ENCODE measurements at places on chromosomes 7 and 10.
A peak's percentile ranks its signal among the peaks of the same experiment; 100 is the strongest.

- no peak for ATAC-seq
Observed at GRCh38 chr10:112706577-112706976, 243.5 kb upstream of the TCF7L2 start.

- peak; percentile 67 for ATAC-seq
Observed at GRCh38 chr10:69279110-69279509, 814 bp downstream of the HK1 start.

- no peak for ATAC-seq
Observed at GRCh38 chr7:46577394-46577793, 656.3 kb upstream of the IGFBP3 start.

GRCh38 chr10:77633376-77633775 is 4.2 kb downstream of the KCNMA1 start:
- ATAC-seq = no peak

GRCh38 chr7:114026486-114027089 is 107.8 kb upstream of the PPP1R3A start:
- no peak for ATAC-seq

DNA sequence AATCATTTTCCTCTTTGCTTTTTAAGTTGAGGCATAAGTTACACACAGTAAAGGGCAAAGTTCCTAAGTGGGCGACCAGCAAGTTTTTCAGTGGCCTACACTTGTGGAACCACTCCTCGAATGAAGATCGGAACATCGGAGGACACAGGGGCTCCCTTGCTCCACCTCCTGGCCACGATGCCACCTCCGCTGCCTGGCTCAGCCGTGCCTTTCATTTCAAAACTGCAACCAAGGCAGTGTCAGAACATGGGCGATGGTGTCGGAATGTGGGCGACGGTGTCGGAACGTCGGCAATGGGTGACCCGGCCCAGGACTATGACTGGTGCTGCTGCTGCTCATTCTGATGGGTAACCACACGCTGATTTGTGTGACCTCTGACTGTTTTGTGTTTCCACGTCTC is 9.6 kb upstream of the VIPR2 start:
- no peak for ATAC-seq

DNA sequence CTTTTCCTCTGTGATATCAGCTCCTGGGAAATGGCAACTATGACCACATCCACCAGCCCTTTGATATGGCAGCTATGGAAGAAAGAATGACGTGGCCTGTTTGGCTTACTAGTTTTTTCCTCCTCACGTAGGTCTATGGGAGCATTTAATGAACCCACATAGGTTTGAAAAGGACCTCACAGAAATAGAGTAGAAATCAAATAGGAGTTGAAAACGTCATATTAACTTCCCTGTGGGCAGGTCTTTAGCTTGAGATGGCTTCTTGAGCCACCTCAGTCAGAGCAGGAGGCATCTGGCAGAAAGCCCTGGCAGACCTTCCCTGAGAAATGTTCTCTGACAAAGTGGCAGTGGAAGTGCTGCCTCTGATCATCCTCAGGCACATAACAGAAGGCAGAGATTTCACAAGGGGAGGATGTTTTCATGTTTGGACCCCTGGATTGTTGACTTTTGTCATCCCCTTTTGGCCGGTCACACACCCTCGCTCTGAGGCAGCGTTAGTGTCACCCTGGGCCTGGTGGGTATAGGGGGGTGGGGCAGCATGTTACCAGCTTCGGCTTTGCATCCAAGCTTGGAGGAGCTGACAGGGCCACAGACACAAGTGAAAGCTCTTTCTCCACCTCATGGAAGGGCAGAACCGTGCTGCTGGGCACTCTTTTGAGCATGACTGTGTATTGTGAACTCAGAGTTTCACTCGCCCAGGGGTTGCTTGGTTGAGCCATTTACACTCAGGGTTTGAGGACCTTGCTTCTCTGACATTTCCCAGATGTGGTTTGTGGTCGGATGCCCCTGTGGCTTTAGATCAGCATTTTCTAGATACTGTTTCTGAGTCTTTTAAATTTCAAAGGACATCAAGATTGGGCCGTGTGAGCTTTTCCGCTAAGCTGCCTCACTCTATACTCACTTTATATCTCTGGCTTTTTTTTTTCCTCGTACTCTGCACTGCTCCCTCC is 184.2 kb downstream of the STK31 start:
- ATAC-seq = no peak

- no peak for ATAC-seq
Observed at GRCh38 chr10:58412502-58412961, 27.3 kb downstream of the TFAM start.

DNA sequence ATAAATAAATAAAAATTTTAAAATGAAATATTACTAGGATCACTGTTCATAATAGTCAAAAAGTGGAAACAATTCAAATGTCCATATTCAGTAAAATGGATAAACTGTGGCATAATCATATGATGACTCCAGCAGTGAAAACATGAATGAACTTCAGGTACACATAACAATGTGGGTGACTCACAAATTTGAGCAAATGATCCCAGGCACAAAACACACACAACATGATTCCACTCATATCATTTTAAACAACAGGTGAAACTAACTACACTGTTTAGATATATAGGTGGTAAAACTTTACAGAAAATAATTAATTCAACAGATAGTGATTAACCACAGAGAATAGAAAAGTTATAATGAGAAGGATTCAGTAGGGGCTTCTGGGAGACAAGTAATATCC is 14.7 kb upstream of the SAMD8 start:
- ATAC-seq = no peak

GRCh38 chr7:128215739-128216138 is 25.3 kb upstream of the LEP start:
- ATAC-seq = no peak

GRCh38 chr7:132417103-132417906 is 159.0 kb downstream of the PLXNA4 start:
- no peak for ATAC-seq

- ATAC-seq = peak; percentile 40
Observed at GRCh38 chr10:93495654-93496321, 624 bp upstream of the CEP55 start.

DNA sequence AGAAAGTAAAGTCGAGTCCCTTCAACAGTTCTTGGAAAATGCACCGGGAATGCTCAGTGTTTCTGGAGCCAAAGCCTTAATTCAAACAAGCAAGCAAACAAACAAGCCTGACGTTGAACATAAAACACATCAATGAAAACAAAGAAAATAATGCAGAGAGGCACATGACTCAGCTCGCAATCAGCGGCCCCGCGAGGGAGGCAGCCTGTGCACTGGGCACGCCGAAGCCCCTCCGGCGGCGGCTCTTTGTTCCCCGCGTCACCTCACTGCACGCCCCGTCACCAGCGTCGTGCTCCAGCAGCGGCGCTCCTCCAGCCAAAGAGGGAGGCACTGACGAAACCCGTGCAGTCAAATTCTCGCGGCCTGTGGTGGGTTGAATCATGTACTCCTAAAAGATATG is 151.5 kb downstream of the DNAJB6 start:
- ATAC-seq = no peak

- ATAC-seq = no peak
Observed at GRCh38 chr7:85239109-85239508, 52.3 kb upstream of the SEMA3D start.

- no peak for ATAC-seq
Observed at GRCh38 chr7:107387128-107387527, 82.7 kb upstream of the GPR22 start.
